CD4-positive, alpha-beta T cell (primary cell): ENCODE measurements at places on chromosomes 12 and 14. TPM values are rescaled to one million over a fixed set of nuclear protein-coding genes. Genes with fewer than 3 reads are reported as not detected.

The PSMB11 gene
- total RNA-seq = 0.16 TPM

The LACRT gene
- not detected for total RNA-seq

- DNase-seq = no peak
Observed at GRCh38 chr12:65367396-65367795, 88.9 kb downstream of the MSRB3 start.

The BDKRB2 gene
- total RNA-seq = not detected

GRCh38 chr12:12486661-12487240, 75.9 kb downstream of the DUSP16 start:
- no peak for DNase-seq

GRCh38 chr12:93402333-93403311, 24.9 kb downstream of the NUDT4 start:
- DNase-seq = no peak

GRCh38 chr12:121774968-121775474, 18.5 kb downstream of the RHOF start:
- no peak for DNase-seq

The OR11H12 gene
- not detected for total RNA-seq

GRCh38 chr14:51990488-51990887, 1.1 kb downstream of the RTRAF start:
- no peak for DNase-seq

The TEX22 gene
- 2.8 TPM for total RNA-seq

The AICDA gene
- total RNA-seq = not detected

The P2RX2 gene
- not detected for total RNA-seq
